Activated effector memory CD4-positive, alpha-beta T cell treated with Interleukin-2 at 50 U/mL for 16 hours (primary cell): ENCODE measurements at places on chromosomes 13 and 19.

- DNase-seq, result no peak
These were observed 18.6 kb downstream of the ITM2B start for GRCh38 chr13:48251611-48252081.

DNA sequence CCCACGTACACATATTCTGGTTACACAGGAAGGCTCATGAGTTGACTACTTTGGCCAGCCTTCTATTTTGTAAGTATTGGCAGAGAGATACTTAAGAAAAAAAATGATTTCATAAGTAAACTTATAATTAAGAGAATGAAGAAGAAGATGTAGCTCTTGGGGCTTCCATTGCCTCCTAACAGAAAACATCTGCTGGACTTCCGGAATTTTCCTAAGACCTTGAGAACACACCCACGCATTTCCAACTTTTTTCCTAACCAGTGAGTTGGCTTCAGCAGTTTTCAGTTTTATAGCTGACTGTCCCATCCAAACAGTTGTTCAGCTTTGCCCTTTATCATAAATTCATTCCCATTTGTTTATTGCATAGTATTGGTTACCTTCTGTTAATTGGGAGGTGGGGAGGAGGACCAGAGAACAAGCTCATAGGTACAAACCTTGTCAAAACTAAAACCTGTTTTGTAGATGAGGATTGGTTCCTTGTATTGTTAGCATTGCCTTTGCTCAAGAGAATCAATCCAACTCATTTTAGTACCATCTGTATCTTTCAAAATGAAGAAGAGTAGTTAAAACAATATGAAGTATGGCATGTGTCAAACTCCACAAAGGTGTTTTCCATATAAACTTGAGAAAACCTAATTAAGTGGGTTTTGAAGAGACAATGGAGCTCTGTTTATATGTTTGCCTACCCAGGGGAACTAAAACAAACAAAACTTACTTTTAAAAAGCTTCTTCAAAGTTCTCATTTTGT is 93.9 kb downstream of the COL4A2 start:
- no peak for DNase-seq

GRCh38 chr19:38862321-38863059 is 12.7 kb upstream of the HNRNPL start:
- no peak for DNase-seq

GRCh38 chr19:49148044-49148682 is 7.0 kb downstream of the HRC start:
- DNase-seq, result no peak

DNA sequence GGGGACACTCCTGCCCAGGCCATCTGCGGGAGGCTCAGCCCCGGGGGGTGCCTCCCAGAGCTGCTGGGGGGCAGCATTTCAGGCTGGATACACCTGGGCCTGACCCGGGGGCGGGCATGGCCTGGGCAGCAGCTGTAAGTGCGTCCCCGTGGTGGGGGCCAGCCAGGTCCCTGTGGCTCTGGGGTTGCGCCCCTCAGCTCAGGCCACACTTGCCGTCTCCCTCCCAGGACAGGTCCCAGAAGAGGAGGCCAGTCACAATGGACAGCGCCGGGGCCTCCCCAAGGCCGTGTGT is 11.6 kb downstream of the CBARP start:
- DNase-seq, result no peak
